SK-N-DZ (cell line): ENCODE measurements at places on chromosomes 12 and 14.

GRCh38 chr12:126830778-126831680 is 1435.9 kb upstream of the TMEM132C start:
- DNase-seq: no peak

DNA sequence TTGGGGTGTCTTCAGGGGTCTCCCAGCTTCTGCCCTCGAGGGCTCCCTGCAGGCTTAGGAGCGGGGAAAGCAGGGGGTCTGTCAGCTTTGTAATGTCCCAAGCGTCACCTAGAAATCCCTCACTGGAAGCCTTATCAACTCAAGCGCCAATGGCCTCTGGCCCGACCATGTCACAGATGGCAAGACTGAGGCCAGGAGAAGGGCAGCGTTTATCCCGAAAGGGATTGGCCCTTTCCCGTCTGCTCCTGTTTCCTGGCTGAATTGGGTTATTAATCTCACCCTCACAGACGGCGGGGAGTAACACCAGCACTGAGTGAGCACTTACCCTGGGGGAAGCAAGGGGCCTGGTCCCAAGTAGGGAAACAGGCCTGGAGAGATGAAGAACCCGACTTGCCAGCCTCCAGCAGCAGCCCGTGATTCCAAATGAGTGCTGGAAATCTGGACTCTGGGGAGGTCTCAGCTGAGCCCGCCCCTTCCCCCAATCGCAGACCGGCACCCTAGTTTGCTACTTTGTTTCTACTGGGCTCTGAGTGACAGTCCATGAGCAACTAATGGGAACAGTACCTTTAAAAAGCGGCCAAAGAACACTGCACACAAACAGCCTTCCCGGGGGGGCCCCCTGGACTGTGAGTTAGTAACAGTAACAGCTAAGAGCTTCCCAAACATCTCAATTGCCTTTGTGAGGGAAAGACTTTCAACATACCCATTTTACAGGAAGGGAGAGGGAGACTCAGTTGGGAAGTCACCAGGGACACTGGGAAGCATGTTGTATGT is 2.1 kb upstream of the NCOR2 start:
- peak; percentile 37 for DNase-seq

GRCh38 chr12:40614923-40615322 is 77.3 kb upstream of the CNTN1 start:
- no peak for DNase-seq

GRCh38 chr12:116376354-116377193 is 99.1 kb upstream of the MED13L start:
- peak; percentile 84 for DNase-seq

- no peak for DNase-seq
Observed at GRCh38 chr12:101925935-101926334, 48.6 kb downstream of the DRAM1 start.

GRCh38 chr12:89768586-89769482 is 60.2 kb upstream of the ATP2B1 start:
- no peak for DNase-seq

- DNase-seq: peak; percentile 76
Observed at GRCh38 chr12:74021937-74022336, 515.7 kb upstream of the ATXN7L3B start.

- DNase-seq: no peak
Observed at GRCh38 chr12:14621826-14622225, 54.1 kb upstream of the PLBD1 start.

DNA sequence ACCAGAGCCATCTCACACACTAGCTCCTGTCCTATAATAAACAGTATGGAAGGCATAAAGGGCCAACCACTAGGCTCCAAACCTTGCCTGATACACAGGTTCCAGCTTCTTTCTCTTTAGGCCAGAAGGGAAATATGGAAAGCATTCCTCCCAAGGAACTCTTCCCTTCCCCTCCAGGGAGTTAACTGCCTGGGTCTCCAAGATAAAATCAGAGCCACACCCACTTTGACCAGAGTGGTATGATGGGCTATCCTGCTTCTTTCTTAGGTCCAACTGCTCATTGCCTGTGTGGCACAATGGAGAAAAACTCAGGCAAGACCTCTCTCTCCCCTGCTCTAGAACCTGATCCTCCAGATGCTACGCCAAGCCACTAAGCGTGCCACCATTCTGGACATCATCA is 2.1 kb downstream of the TSSK4 start:
- no peak for DNase-seq

- DNase-seq: peak; percentile 25
Observed at GRCh38 chr14:104184506-104184905, 46.1 kb downstream of the KIF26A start.

- no peak for DNase-seq
Observed at GRCh38 chr12:1947081-1947480, 28.6 kb upstream of the CACNA2D4 start.

GRCh38 chr14:50647753-50648152 is 20.4 kb downstream of the SAV1 start:
- no peak for DNase-seq

DNA sequence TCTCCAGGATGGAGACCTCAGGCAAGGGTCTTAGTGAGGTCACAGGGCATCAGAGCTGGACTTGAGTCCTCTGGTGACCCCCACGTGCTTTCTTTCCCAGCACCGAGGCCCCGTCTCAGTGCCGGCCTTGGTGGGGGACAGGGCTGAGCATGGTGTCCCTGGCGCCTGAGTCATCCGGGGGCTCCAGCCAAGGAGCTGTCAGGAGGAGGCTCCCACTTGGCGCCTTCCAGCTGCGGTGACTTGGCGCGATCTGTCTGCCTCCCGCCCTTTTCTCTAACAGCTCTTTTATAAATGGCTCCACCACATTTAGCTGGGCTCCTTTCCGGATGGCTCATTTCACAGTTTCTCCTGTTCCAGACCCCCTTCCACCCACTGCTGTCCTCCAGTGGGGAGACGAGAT is 60.4 kb downstream of the PRMT8 start:
- DNase-seq: no peak

- no peak for DNase-seq
Observed at GRCh38 chr12:128852885-128853599, at the start of gene GLT1D1. Gene GLT1D1 (plus strand): TSS chr12:128853478. CDS start chr12:128853582, 104 bp downstream.

- no peak for DNase-seq
Observed at GRCh38 chr14:70830998-70831781, 21.9 kb upstream of the MAP3K9 start.

- no peak for DNase-seq
Observed at GRCh38 chr12:38783304-38783703, 122.1 kb downstream of the CPNE8 start.

- DNase-seq: no peak
Observed at GRCh38 chr14:36618641-36619040, 36.2 kb upstream of the NKX2-8 start.

- no peak for DNase-seq
Observed at GRCh38 chr14:24435192-24435810, 5.5 kb downstream of the KHNYN start.

DNA sequence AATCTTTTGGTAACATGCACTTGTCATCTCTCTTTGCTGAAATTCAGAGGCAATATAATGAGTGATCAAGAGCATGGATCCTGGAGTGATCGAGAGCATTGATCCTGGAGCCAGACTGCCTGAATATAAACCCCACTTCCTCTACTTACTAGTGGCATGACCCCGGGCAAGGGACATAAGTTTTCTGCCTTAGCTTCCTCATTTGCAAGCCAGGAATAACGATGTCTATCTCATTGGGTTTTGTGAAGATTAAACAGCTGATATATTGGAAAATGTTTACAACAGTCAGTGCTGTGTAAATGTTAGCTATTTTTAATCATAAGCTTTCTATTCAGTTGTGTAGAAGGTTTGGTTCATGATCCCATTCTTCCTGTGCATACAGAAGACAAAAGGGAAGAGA is 2.4 kb upstream of the CSRNP2 start:
- no peak for DNase-seq

GRCh38 chr14:74179856-74180255 is 59.4 kb upstream of the VSX2 start:
- DNase-seq: no peak

GRCh38 chr14:100309028-100309737 is 2.9 kb upstream of the SLC25A29 start:
- DNase-seq: no peak

DNA sequence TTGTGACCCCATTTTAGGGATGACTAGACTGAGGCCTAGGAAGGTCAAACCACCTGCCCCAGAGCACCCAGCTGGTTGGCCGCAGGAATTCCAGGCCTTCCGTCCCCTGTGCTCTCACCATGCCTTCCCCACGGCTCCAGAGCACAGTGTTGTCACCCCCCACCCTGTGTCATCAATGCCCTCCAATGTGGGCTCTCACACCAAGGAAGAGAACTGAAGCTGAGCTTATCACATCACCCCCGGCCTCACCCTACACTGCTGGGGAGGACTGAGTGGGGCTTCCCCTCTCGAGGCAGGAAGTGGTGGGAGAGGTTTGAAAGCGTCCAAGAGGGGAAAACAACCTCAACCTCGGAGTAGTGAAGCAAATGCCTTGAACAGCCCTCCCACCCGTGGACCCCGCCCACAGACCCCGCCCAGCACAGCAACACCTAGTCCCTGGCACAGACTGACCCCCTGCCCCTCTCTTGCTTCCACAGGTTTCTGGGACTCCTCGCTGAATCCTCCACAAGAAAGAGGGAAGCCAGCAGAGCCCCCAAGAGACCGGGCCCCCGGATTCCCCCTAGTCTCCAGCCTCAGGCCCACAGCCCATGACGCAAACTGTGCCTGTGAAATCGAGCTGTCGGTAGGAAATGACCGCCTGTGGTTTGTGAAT is 97.2 kb downstream of the LGMN start:
- DNase-seq: no peak

GRCh38 chr12:124015494-124016461 is 42.8 kb downstream of the ZNF664 start:
- no peak for DNase-seq

DNA sequence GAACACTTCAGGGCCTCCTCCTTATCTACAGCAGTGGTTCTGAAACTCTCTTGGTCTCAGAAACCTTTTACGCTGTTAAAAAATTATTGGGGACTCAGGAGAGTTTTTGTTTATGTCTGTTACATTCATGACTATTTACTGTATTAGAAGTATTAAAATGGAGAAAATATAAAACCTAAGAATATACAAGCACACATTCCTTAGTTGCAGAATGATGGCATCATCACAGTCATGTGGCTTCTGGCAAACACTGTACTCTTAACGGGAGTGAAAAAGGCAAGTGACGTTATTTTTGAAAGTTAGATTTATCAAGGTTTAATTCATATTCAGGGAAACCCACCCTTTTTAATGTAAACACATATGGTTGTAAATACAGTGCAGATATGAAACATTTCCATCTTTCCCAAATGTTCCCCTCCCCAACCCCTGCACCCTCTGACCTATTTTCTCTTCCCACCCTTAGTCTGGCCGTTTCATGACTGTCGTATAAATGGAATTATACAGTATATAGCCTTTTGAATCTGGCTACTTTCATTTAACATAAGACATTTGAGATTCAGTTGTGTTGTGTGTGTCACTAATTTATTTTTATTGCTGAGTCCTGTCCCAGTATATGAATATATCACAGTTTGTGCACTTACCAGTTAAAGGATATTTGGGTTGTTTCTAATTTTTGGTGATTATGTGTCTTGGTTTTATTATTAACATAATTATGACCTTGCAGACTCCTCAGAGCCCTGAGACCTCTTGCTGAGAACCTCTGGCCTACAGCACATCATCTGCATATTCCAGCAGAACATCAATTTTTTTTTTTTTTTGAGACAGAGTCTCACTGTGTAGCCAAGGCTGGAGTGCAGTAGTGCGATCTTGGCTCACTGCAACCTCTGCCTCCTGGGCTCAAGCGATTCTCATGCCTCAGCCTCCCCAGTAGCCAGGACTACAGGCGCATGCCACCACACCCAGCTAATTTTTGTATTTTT is 457.0 kb downstream of the PCNX1 start:
- DNase-seq: no peak

DNA sequence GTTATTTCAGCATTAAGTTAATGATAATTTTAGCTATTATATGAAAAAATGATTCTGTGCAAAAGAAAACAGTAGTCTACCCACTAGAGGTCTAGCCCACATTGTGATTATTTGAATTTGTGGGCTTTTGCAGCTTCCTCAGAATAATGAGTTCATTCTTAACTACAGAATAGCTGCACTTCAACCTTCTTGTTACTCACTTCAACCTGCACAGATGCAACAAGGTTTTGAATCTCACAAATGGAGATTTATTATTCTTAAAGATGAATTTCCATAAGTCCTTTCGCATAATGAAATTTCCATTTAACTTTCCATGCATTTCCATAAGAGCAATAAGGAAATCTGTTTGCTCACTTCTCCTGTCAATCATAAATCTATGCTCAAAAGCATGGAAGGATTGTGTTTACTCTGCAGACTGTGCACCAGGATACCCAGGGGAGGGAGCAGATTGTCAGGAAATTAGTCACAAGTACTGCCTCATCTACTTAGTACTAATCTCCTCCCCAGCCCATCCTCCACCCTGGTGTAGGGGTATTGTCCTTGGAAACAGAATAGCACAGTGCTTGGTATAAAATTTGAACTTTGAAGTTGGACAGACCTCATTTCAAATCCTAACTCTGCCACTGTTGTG is 24.1 kb downstream of the PTGER2 start:
- DNase-seq: no peak

GRCh38 chr12:27474344-27474743 is 27.8 kb downstream of the SMCO2 start:
- no peak for DNase-seq

DNA sequence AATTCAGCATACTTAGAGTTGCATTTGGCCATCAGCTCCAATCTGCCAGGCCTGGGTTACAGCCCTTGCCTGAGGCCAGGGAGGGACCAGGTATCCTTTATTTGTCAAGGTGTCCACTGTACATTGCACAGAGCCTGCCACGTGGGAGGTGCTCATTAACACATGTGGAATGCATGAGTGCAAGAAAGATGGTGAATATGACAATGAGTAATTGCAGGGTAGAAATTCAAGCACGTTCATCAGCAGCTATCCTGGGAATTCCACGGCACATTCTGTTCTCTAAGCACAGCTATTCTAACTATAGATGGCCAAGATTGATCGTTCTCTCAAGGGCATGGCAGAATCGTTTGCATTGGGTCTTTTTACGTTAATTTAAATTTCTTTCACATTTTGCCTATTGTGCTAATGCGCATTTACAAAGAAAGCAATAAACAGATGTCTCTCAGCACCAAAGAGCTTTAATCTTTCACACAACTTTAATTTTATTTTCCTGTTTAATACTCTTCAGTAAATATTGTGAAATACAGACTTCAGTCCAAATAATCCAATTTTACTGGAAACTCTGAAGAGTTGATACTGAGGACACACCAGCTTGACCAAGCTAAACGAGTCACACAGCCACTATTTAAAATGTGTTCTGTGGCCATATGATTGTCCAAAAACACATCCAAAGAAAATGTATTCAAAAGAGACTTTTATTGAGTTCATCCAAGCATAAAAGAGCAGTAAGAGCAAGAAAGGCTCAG is 1025.7 kb upstream of the TMEM132C start:
- DNase-seq: no peak
